ENCODE measurements at places on chromosomes 5 and 9. TPM values are rescaled to one million over a fixed set of nuclear protein-coding genes. Genes with fewer than 3 reads are reported as not detected.

- no peak for DNase-seq
- H3K27me3 ChIP-seq = peaks cover 71% of the 10 kb centered on the region
- no peak overlapping the region for H3K27ac ChIP-seq
- H3K4me1 ChIP-seq = peaks cover 13% of the 10 kb centered on the region
Observed at GRCh38 chr5:135505973-135506372, 29.8 kb downstream of the NEUROG1 start.

- H3K4me3 ChIP-seq = peak overlapping the region; percentile 91
- H3K27ac ChIP-seq = peak overlapping the region; percentile 91
- H3K4me1 ChIP-seq = peaks cover 37% of the 10 kb centered on the region
- H3K27me3 ChIP-seq = no peaks in the 10 kb centered on the region
- peak; percentile 23 for DNase-seq
- H3K36me3 ChIP-seq = peaks cover 7% of the 10 kb centered on the region
Observed at GRCh38 chr9:76459694-76460635, 983 bp downstream of the GCNT1 start.

- no peaks in the 10 kb centered on the region for H3K27me3 ChIP-seq
- DNase-seq = no peak
- no peak overlapping the region for H3K4me3 ChIP-seq
- no peaks in the 10 kb centered on the region for H3K4me1 ChIP-seq
- peaks cover 1% of the 10 kb centered on the region for H3K36me3 ChIP-seq
- no peak overlapping the region for H3K27ac ChIP-seq
Observed at GRCh38 chr9:98896632-98897031, 47.1 kb upstream of the COL15A1 start.

Gene PRUNE2
- total RNA-seq = 5.6 TPM

Gene EIF4EBP3
- total RNA-seq = 6.7 TPM

Gene NFIL3
- total RNA-seq = 21.7 TPM

DNA sequence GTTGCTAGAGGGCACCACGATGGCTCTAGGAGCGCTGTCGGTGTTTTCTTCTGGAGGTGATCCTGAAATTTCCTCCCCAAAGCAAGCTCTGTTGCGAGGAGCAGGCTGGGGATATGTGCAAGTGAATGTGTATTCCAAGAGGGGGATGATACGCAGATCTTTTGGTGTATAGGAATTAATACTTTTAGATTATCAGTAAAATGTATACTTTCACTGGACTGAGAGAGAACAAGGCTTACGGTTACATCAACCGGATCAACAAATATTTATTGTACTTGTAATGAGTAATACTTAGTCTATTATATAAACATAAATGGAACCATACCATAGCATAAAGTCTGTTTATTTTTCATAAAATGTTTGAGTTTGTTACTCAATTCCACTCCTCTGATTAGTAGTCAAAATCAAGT lies 632 bp upstream of the PRKAA1 start:
- peaks cover 24% of the 10 kb centered on the region for H3K4me1 ChIP-seq
- DNase-seq = no peak
- peaks cover 9% of the 10 kb centered on the region for H3K36me3 ChIP-seq
- H3K27me3 ChIP-seq = no peaks in the 10 kb centered on the region
- peak overlapping the region; percentile 88 for H3K27ac ChIP-seq

Gene FABP6
- total RNA-seq = 0.55 TPM

Gene DMRT3
- 0.53 TPM for total RNA-seq

GRCh38 chr9:89464300-89464901 lies 33.5 kb downstream of the SEMA4D start:
- H3K36me3 ChIP-seq = no peaks in the 10 kb centered on the region
- DNase-seq = no peak

Gene ANKRD34B
- total RNA-seq = 0.17 TPM

DNA sequence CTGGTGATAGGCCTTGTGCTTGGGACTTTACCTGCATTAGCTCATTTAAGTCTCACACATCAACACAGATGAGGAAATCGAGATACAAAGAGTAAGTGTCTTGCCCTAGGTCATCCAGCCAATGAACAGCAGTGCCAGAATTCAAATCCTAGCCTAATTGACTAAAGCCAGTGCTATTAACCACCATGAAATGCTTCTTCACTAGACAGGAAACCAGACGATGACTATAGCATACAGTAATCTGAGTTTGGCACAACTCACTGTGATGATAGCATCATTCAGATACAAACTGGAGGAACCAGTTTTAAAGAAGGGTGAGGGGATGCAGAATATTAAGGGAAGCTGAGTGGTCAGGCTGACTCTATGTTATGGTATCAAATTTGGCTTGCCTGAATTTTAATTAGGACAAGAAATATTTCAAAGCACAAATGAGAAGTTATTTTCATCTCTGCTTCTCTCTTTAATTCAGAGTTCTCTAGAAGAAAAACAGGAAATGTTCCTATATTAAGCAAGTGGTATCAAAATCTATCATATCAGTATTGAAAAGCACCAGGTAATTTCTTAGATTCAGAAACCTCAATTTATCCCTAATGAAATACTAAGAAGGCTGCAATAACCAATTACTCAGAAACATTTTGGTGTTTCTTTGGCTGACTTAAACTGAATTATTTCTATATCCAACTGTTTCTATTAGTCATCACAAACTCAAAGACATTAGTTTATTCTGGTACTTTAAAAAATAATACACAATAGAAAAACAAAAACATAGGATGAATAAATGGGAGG lies 147.0 kb upstream of the RASA1 start:
- H3K36me3 ChIP-seq = no peaks in the 10 kb centered on the region
- no peaks in the 10 kb centered on the region for H3K4me1 ChIP-seq
- DNase-seq = no peak
- H3K4me3 ChIP-seq = no peak overlapping the region
- H3K27me3 ChIP-seq = no peaks in the 10 kb centered on the region

Gene ZFP2
- 4.9 TPM for total RNA-seq
